ENCODE measurements at places on chromosomes 3 and 15.

DNA sequence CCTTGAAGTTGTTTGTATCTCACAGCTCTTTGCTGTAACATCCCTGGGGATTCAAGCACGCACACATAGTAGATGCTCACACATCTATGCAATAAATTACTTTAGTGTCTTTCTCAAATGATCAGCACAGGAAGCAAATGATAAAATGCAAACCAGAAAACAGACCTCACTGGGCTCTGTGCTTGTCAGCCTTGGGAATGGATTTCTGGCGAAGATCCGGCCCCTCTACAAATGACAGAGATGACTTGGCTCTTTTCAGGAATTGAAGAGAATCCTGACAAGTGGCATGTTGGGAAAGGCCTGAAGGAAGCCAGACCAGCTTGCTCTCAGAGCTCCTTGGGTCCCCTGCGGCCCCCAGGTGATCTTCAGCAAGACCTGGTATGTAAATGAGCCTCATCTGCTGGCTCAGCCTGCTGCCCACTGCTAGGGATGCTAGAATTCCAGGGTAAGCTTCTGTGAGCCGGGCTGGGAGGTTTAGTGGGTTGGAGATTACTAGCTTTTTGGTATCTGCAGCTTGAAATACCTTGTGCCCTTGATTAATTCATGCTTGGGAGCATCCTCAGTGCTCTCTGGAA is 54.1 kb downstream of the LPP start:
- no peak for DNase-seq

GRCh38 chr3:185024966-185025365 is 127.9 kb downstream of the C3orf70 start:
- no peak for DNase-seq

GRCh38 chr3:170274641-170275040 is 52.4 kb downstream of the PRKCI start:
- no peak for DNase-seq

DNA sequence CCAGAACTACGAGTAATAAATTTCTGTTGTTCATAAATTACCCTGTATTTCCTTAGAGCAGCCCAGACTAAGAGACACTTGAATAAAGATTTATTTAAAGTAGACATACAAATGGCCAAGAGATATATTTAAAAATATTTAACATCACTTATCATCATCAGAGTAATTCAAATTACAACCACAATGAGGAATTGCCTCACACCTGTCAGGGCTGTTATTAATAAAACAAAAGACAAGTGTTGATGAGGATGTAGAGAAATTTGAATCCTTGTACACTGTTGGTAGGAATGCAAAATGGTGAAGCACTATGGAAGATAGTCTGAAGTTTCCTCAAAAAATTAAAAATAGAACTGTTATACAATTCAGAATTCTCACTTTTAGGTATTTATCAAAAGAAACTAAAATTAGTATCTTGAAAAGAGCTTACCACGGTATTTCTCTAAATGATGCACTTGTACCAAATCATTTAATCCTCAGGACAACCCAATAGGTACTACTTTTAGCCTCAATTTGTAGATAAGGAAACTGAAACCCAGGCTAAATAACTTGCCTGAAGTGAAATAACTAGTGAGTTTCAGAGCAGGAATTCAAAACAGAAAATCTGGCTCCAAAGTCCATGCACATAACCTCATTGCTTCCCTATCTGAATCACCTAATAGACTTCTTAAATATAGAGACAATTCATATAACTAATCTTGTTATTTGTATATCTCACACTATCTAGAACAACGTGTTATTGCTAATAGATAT is 69.4 kb downstream of the ZBTB20 start:
- no peak for DNase-seq

DNA sequence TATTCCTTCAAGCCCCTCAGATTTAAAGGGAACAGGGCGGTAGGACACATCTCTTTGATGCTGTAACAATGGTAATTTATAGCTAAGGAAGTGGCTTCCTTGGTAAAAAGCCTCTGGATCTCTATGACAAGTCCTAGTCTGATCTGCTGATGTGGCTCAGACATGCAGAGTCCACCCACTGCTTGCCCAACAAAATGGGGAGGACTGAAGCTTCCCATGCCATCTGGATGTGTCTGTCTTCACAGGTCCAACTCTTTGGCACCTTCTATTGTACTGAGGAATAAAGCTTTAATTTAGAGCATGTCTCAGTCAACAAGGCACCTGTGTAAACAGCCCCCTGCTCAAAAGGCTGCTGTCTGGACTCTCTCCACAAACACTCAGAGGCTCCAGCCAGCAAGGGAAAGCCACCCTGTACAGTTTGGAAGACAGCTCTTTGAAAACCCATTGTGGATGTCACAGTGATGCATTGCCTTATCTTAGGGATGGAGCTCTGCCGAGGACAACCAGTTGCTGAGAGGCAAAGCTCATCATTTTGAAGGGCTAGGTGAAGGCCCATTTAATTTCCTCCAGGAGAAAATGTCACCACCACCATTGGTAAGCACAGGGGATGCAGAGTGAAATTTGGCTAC is 348.6 kb upstream of the GRM7 start:
- no peak for DNase-seq

DNA sequence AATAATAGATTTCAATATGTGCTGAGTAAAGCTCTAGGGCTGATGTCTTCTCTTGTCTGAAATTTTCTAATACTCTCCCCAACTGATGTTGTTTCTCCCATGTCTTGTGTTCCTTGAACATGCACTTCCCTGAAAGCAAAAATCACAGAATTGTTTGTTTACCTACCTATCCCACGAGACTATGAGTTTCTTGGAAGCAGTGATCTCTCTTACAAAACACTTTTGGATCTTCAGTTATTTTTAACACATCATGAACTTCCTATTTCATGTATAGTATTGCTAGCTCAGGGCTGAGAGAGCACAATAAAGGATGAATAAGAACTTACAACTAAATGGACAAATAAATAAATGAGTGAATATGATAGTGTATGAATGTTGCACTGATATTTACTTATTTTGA is 365.0 kb downstream of the ROBO2 start:
- DNase-seq, result no peak

DNA sequence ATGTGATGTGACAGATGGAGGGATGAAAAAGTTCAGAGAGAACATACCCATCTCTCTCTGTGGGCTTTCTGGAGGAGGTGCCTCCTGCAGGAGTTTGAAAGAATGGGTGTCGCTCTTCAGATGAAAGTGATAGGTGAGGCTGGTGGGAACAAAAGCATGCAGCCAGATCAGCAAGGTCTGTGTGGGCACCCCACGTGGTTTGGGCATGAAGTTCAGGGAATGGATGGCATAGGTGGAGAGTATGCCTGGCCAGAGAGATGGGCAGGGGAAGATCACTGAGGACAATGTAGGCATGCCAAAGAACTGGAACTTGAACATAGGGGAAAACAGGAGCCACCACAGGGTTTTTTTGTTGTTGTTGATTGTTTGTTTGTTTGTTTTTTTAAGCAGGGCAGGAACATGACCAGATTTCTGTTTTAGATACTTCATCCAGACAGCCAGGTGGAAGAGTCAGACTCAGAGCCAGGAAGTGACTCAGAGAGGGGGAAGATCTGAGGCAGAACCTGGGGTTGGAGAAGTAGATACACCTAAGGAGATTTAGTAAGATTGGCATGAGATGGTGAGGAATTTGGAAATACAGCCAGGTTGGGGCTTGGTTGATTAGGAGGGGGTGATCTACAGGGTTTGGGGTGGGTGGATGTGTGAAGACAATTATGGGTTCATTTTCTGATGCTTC is 64.8 kb upstream of the CLSTN2 start:
- DNase-seq, result no peak

DNA sequence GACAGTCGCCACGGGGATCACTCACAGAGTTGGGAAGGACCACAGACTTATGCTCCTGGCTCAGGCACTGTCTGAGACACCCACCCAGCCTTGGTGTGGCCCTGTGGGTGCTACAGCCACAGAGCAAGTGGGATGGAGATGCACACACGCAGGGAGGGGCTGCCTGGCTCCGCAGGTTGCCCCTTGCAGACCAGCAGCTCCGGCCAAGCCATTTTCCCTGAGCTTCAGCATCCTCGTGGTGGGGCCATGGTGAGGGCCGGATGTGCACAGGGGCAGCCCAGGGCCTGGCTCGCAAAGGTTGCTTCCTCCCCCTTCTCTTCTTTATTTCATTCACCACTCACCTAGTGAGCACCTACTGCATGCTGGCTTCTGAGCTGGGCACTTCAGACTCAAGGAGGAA is 55.4 kb upstream of the GRIP2 start:
- DNase-seq, result no peak

DNA sequence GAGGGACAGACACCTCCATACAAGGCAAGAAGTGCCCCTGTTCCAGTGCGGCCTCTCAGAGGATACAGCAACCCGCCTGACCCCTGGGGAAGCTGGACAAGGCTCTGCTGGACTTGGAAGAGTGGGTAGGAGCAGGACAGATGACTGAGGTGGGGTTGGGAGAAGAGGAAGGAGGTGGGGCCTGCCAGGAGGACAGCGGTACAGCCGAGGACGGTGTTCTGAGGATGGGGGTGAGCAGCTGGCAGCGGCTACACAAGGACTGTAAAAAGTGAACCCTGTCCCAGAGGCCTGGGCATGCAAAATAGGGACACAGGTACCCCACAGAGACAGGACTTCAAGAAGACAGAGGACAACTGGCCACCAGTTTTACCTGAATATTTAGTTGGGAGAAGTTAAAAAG is 23.5 kb upstream of the ELP6 start:
- no peak for DNase-seq

- no peak for DNase-seq
These were observed 71.9 kb upstream of the CHRNB4 start for GRCh38 chr15:78712797-78713515.

DNA sequence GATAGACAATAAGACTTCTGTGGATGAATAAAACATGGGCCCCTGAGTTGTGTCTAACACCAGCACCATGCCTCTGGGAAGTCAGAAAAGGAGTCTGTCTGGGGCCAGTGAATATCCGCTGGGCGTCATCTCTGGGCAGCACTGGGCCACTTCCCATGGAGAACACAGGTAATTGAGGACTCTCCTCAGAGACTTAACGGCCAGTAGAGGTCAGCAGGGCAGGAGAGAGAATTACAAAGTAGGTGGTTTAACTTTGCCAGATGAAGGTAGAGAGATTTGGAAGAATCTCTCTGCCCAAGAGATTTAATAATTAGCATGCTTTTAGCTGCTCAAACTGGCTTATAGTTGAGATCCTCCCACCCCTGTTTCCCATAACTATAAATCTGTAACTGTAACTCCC is 65.7 kb downstream of the OCA2 start:
- no peak for DNase-seq

GRCh38 chr3:33911525-33912322 is 113.3 kb downstream of the PDCD6IP start:
- DNase-seq, result no peak

DNA sequence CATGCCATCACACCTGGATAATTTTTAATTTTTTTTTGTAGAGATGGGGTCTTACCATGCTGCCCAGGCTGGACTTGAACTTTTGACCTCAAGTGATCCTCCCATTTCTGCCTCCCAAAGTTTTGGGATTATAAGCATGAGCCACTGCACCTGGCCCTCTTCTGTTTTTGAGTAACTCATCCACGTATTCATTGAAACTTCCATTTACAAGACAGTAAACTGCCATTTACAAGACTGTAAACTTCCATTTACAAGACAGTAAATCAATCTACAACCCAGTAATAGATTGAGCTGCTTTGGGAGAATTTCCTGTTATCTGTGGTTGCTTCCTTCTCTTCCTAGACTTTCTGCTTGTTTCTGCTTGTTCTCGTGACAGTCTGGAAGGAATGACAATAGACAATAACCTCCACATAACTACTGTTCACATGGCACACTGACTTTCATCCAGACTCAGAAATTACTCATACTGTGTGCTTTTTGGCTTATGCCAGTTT is 114.7 kb upstream of the CCNL1 start:
- no peak for DNase-seq

DNA sequence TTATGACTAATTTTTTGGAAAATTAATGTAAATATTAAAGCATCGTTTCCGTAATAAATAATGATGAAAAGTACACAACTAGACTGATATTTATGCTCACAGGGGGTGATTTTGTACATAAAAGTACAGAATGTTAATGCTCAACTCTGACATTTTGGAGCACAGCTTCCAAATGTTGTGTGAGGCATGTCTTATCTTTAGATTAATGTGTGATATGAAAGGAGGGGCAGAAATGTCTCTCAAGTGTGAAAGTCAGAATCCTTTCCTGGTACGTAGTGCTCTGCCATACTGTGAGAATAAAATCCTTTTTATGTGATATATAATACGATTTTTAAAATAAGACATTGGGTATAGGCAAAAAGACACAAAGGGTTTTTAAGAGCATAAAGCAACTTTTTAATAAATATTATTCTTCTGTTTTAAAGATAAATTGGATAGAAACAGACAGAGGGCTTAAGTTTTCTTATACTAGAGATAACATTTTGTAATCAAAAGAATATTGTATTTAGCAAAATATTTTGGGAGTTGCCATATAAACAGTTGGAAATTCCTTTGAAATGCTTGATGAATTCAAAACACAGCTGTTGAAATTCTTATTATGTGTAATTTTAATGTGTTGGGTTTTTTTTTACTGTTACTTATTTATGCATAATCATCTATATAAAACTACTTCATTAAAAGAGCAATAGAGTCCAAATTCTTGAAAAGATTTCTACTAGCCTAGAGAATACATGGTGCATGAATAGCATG is 389.7 kb downstream of the RAP2B start:
- DNase-seq, result no peak

DNA sequence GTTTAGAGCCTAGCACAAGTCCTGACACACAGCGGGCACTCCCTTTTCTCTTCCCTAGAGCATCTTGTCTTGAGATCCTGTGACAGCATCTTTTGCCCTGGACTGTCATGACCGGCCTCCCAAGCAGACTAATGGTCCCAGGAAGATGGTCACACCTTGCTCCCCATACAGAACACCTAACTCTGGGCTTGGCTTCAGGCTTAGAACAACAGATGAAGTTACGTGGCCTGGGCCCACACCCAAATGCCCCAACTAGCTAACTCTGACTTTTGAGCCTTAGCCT is 781 bp upstream of the IP6K1 start:
- DNase-seq, result no peak

DNA sequence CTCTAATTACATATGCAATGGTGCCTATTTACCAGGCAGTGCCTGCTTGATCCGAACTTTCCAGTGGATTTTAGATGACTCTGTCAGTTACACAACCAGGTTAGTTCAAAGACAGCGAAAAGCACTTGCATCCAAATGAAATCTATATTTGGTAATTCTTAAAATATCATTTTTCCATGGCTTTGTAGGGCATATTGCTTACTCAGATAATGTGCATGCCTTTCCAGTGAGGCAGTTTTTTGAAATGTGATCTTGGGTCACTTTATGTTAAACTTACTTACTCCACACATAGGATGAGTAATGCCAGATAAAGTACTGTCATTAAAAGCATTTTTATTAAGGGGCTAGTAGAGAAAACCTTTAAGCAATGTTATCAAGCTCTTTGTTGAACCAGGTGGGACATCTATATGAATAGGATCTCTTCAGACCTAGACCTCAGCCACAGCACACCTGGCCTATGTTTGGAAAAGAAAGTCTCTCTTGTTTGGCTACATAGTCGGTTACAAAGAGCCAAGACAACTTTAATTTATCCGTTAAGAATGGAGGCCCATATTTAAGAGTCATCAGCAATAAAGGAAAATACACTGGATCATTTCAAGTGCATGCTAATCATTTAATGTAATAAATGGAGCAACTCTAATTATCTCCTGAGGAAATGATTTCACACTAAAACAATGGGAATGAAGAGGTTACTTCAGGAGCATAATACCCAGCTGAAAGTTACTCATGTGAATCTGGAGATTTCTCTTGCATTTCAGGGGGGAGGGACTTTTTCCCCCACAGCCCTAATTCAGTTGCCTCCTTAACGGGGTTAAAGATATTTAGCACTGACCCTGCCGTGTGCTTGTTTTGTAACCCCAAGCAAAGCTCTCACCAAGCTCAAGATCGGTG is 56.3 kb upstream of the TMCO5A start:
- DNase-seq, result no peak

- DNase-seq, result no peak
These were observed 1.4 kb downstream of the ZNF609 start for GRCh38 chr15:64461721-64462162.

All from GF-D8 (cell line).